Activated CD4-positive, alpha-beta T cell treated with anti-CD3 and anti-CD28 coated beads, Interleukin-10, Interleukin-2, amounts not matched to agents 100 ng/mL and 50 ng/mL, durations not matched to agents 16 hours and 8 hours (primary cell): ENCODE measurements at places on chromosomes 7 and 10.

DNA sequence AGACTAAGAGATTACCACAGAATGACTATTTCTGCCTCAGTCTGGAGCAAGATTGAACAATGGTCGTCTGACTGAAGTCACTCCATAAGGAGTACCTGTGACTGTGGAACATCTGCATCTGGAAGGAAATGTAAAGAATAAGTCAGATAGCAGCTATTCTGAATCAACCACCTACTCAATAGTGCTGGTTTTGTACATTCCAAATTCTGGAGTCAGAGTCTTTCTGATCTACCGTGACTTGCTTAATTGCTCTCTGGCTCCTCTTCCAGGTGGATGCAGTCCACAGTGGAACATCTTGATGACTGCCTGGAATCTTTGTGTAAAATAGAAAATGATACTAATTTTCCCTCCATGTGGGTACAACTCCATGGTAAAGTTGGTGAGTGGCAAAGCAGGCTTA is 156.3 kb upstream of the SEMA3C start:
- DNase-seq = no peak

DNA sequence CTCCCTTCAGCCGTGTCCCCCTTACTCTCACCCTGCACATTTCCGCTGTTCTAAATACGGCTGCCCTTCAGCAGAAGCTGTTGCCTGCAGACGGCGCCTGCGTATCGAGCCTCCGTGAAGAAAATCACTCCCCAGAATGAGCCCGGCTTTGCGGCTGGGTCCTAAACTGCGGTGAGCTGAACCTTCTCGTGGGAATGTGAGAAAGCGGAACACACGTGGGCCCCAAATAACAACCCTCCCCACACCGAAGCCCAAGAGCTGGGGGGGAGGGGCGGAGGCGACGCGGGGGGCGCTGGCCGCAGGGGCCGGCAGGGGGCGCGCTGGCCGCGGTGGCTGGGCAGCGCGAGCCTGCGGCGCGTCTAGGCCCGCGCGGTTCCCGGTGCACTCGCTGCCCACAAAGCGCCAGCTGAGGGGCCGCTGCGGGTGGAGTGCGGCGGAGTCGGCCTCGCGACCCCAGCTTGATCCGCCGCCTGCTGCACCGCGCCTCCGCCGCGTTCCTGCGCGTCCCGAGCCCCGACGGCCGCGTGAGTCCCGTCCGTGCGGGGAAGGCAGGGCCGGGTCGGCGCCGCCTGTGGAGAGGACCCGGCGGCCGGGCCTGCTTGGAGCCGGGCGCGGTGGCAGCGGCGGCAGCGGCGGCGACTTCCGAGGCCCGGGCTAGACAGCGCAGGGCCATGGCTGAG is at the start of gene ZNF398:
TSS of gene ZNF398 (plus strand) at position 382 of the 680 bp plus-strand sequence. CDS start at position 672, 290 bp downstream.
- DNase-seq = peak; percentile 84

DNA sequence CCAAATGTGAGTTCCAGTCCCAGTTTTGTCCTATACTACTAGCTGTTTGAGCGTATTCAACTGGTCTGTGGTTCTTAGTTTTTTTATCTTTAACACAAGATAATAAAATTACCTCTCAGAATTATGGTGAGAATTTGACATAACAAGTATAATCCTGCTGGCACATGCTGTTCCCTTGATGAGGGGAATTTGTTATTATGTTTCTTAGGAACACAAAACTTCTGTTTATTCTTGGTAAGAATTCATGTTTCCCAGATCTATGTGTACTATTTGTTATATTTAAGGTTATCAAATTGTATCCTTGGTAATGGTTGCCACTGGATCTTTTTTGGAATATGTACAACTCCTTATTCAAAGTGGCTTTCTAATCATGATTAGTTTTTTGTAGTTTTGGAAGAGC is 335.6 kb downstream of the ADK start:
- no peak for DNase-seq

- no peak for DNase-seq
Observed at GRCh38 chr7:65967361-65968155, 14.5 kb downstream of the GUSB start.

- no peak for DNase-seq
Observed at GRCh38 chr7:128954830-128955802, 17.4 kb downstream of the IRF5 start.
